Stimulated activated CD4-positive, alpha-beta T cell treated with anti-CD3 and anti-CD28 coated beads, TNF-alpha, amount 100 ng/mL, for 1 hour (primary cell): ENCODE measurements at places on chromosomes 13 and 19.

- DNase-seq, result no peak
Measured at GRCh38 chr19:7506385-7507328, 9.2 kb upstream of the ZNF358 start.

DNA sequence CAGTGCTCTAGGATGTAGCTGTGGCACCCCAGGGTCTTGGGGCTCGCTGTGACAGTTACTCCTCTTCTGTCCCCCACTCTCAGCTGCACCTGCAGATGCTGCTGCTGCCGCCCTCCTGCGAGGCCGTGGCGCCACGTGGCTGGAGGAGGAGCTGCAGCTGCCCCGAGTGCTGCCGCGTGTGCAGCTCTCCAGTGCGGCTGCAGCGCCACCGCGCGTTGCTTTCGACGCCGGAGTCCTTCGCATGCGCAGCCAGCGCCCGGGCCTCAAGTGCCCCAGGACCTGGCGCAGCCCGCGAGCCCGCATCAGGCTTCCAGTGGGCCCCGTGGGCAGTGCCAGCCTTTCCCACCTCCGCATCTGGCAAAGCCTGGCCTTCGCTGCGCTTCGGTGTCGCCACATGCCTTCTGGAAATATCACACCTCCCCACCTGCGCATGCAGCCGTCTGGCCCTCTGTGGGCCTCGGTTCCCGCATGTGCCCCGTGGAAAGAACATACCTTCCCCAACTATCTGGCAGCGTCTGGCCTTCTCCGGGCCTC lies 692 bp upstream of the ZNF580 start:
- DNase-seq, result no peak

DNA sequence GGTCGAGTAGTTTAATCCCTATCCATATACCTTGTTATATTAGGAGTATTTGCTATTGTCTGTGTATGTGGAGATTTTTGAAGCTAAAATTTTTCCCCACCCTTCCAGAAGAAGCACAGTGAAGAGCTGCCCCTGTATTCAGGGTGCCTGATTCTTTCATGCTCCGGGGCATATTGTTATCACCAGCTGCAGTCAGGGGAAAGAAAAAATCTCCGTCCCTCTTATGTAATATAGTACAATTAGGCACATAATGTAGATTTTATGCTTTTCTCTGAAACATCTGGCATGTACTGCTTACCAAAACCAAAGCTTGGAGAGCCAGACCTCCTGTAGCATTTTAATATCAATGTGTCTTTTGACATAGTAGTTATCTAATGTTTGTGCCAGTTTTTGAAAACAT lies 214.9 kb upstream of the EDNRB start:
- DNase-seq, result no peak

DNA sequence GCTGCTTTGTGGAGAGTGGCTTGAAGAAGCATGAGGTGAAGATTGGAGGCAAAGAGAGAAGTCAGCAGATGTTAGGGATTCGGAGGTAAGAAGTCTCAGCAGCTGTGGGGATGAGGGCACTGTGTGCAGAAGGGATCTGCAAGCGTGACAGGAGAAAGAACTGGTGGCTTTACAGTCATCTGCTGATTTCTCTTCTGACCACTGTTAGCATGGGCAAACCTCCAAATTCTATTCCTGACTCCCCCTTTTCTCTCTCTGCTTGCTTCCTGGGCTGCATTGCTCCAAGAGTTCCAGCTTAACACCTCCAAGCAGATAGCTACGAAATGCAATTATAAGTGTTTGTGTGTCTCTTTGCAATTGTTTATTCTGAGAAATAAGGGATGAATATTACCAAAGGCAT lies 159.6 kb downstream of the GGACT start:
- DNase-seq, result no peak

- DNase-seq, result no peak
Measured at GRCh38 chr19:1718420-1719291, 34.6 kb upstream of the ONECUT3 start.

- no peak for DNase-seq
Measured at GRCh38 chr13:30807392-30807791, 72.0 kb downstream of the ALOX5AP start.

GRCh38 chr13:21657538-21657937 lies 13.3 kb upstream of the FGF9 start:
- no peak for DNase-seq

GRCh38 chr13:24630851-24631620 lies 49.2 kb upstream of the ATP12A start:
- no peak for DNase-seq

- no peak for DNase-seq
Measured at GRCh38 chr13:43269037-43269481, 245.7 kb downstream of the DNAJC15 start.

GRCh38 chr19:51147663-51148062 lies 5.6 kb downstream of the SIGLEC7 start:
- DNase-seq, result no peak

GRCh38 chr19:8143041-8143440 lies 6.4 kb downstream of the FBN3 start:
- no peak for DNase-seq

GRCh38 chr13:112270951-112271350 lies 105.2 kb upstream of the SPACA7 start:
- no peak for DNase-seq

DNA sequence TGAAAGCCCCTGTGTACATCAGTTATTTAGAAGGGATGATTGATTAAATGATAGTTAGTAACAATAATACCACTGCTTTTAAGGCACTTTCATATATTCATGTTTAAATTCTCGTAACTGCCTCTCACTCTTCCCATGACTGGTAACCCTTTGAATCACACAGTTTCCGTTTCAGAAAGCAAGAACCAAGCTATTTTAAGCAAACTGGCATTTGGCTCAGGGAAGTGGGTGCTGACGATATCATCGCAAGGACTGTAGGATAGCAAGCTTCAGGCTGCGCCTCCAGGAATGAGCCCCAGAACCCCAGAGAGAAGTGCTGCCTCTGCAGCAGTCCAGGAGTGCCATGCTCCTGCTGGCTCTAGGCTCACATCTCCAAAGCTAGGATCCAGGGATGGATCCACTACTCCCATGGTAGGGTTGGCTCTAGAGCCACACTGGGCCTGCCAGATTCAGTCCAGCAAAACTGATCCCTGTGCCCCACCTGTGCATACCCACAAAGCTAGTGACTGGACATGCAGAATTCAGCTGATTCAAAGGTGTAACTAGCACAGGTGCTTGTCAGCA lies 313.5 kb downstream of the SLC7A1 start:
- DNase-seq, result no peak

GRCh38 chr19:58476498-58477015 lies 405 bp downstream of the ZNF446 start:
- DNase-seq, result no peak

GRCh38 chr19:41606215-41606837 lies 20.5 kb downstream of the CEACAM4 start:
- DNase-seq, result no peak

GRCh38 chr19:42196011-42197001 lies 21.2 kb downstream of the DEDD2 start:
- DNase-seq, result no peak

GRCh38 chr13:96090240-96091101 lies 564 bp downstream of the HS6ST3 start:
- DNase-seq, result no peak

DNA sequence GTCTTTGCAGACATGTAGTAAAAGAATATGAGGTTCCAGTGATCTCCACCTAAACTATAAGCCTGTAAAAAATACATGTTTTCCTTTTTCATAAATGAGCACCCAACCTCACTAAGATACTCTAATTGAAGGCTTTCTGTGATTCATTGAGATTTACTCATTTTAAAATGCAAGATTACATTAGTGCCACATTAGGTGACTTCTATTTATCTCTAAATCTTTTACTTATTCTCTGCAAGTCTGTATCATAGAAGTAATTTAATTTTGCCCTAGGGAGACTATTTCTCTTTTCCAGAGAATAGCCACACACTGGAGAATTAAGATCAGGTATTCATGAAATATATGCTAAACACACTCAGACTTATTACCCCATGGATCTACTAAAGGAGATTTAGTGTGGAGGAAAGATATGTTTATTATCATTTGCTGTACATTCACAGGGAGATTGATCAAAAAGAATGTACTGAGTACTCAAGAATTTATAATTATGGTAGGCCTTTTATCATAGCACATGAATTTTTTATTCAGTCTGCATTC lies 290.2 kb upstream of the ATXN8OS start:
- no peak for DNase-seq

GRCh38 chr13:24865163-24865953 lies 101.4 kb downstream of the RNF17 start:
- DNase-seq, result no peak

DNA sequence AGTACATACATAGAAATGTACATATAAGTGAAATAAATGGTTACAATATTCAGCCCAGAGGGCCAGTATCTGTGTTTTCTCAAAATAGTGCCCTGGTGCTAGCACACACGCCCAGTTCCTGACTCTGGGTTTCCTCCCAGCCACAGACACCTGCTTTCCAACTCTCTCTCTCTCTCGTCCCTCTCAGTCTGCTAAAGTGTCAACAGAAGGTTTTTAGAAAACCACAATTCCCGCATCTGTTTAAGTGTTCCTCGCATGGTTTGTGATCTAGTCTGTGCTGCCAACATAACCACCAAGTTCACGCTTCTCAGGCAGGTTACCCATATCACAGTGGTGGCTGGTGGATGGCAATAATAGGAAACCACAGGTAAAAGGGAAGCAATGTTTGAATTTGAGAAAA lies 17.8 kb upstream of the UPF3A start:
- no peak for DNase-seq

GRCh38 chr19:34337739-34338138 lies 27.3 kb upstream of the GPI start:
- DNase-seq, result no peak

DNA sequence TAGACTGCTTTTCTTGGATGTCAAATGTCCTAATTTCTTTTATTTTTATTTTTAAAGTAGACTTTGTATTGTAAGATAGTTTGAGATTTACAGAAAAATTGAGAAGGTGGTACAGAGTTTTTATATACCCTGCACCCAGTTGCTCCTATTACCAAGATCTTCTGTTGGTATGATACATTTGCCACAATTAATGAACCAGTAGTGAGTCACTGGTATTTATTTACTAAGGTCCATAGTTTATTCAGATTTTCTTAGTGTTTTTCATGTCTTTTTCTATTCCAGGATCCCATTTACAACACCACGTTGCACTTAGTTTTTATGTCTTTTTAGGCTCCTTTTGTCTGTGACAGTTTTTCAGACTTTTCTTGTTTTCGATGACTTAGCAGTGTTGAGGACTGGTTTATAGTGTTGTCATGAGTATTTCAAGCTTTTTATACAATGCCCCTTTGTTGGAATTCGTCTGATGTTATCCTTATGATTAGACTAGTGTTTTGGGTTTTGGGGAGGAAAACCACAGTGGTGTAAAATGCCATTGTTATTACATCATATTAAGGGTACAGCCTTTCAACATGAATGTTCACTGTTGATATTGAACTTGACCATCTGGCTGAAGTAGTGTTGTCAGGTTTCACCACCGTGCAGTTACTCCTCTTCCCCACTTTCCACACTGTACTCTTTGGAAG lies 35.9 kb downstream of the COG3 start:
- DNase-seq, result no peak

GRCh38 chr13:50401049-50401505 lies 385.8 kb downstream of the KCNRG start:
- no peak for DNase-seq

DNA sequence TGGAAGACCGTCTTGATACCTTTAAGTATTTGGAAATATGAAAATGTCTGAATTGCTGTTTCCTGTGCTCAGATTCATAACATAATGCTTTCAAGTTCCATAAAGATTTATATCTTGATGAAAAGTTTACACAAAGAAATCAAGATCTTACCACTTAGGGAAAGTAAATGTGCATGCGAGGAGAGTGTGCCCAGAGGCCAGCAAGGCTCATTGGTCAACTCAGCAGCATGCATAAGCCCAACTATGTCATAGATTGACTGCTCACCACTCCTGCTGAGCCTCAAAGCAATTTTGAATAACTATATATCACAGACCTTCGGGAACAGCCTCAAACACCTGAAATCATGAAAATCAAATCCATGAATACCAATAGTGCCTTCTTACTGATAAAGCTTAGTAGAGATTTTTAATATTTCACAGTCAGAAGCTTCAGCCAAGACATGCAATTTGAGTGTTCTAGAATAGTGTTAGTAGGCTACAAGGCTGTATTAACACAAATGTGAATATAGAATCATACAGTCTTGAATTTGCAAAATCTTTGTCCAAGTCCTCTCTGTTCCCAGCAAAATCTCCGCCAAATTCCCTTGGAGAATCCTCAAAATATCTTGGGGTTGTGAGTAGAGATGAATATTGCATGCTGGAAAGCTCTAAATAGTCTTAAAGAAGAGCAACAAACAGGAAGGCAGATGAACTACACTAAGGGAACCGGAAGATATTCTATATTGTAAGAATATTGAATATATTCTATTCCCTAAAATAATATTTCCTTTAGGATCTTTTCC lies 124.1 kb downstream of the DCLK1 start:
- DNase-seq, result no peak

DNA sequence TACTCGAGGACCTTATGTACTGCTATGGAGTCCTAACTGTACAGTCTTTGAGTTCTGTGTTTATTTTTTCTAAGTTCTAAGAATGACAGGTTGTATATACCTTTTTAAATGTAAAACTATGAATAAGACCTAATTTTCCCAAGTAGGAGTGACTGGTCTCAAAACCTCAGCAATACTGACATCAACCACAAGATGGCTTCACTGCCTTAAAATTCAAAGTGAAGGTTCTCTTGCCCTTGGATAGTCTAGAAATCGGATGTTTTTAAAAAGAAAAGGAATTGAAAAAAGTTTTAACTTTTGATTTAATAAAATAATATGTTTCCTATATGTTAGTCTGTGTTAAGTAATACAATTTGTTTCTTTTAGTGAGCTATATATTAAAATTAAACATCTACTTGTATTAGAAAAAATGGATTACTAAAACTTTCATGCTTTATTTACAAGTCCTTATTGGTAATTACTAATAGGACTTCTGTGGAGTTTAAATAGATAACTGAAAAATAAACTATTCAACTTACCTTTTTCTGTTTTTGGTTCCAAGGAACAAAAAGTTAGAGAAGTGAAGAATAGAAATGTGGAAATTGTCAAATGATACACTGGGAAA lies 52.0 kb downstream of the TDRD3 start:
- DNase-seq, result no peak

- DNase-seq, result no peak
Measured at GRCh38 chr19:44626048-44626624, 12.8 kb downstream of the IGSF23 start.

GRCh38 chr13:63107179-63107943 lies 1691.7 kb upstream of the PCDH20 start:
- DNase-seq, result no peak

DNA sequence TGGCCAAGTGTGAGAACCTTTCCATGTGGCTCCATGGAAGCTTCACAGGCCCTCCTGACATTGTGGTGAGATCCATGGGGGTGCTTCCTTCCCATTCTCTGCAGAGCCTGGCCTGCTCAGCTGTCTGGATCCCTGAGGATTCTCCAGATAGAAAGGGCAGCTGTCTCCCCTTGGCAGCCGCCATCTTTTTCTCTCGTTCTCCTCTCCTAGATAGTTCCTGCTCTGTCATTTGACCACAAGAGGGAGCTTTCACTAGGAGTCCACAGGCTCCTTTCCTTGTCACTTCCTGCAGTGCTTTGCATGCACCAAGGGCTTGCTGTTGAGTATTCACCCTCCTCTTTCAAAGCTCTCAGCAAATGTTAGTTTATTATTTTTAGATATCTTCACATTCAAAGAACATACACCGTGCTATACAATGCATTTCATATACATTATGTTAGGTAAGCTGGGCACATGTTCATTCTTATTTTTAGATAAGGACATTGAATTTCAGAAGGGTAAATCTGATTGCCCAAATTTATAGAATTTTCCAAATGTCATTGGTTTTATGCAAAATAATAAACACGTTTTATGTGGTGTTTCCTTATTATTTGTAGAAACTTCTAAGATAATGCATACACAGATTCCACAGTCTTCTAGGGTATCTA lies 133.2 kb downstream of the FRY start:
- DNase-seq, result no peak
